Aorta (tissue), 5 donors: ENCODE measurements at places on chromosomes 7 and 10. TPM values are rescaled to one million over a fixed set of nuclear protein-coding genes. Genes with fewer than 3 reads are reported as not detected.

The MICALL2 gene
- 70.3 TPM for total RNA-seq

The CTAGE8 gene
- total RNA-seq, result 0.21 TPM

GRCh38 chr7:11427686-11428273 is 404.2 kb downstream of the THSD7A start:
- DNase-seq, result no peak

The AKR1C8 gene
- not detected for total RNA-seq

DNA sequence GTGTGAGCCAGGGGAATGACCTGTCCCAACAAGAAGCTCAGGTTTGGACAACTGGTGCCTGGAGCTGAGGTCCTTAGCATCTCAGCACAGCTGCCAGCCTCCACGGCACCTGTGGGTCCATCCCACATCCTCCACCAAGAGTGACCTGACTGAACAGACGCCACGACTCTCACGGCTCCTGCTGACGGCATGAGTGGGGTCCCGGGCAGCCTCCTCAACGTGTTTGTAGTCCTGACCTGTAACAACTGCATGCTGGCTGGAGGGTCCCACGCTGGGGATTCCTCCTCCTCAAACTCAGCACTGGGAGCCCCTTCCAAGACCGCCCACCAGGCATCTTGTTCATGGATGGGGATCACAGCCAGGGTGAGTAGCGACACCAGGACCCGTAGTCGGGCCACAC is 36.2 kb downstream of the FAM20C start:
- no peak for DNase-seq

- no peak for DNase-seq
These were observed 77.9 kb upstream of the SAMD8 start for GRCh38 chr10:75033399-75034130.
